ENCODE measurements at places on chromosomes 16 and 17. TPM values are rescaled to one million over a fixed set of nuclear protein-coding genes. Genes with fewer than 3 reads are reported as not detected.

DNA sequence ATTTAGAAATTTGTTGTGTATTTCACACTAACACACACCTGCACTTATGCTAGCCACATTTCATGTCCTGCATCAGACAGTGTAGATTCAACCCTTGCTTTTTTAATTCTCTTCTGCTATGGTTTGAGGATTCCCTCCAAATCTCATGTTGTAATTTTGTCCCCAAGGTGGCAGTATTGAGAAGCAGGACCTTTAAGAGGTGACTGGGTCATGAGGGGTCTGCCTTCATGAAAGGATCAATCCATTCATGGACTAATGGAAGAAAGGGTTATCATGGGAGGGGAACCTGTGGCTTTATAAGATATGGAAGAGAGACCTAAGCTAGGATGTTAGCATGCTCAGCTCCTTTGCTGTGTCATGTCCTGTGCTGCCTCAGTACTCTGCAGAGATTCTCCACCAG, 1032.2 kb downstream of the CDH11 start:
- DNase-seq: no peak

- no peak for DNase-seq
These were observed 2.6 kb downstream of the ABCA9 start for GRCh38 chr17:69058165-69058564.

DNA sequence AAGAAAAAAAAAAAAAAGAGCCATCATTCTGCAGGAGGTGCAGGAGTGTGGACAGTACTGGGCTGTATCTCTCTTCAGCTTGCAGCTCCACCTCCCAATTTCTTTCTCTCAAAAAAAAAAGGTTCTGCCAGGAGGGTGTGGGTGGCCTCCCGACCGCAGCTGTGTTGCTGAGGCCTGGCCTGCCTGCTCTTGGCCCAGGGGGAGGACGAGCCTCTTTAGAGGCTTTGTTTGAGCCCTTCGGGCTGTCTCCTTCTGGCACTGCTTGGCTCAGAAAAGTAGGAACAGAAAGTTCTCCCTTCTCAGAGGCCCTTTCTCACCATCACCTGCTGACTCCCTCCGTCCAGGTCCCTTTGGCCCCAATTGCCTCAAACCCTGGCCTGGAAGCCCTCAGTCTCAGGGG, 22.2 kb upstream of the C17orf107 start:
- no peak for DNase-seq

- DNase-seq: no peak
These were observed 3.5 kb upstream of the EZH1 start for GRCh38 chr17:42748202-42748907.

DNA sequence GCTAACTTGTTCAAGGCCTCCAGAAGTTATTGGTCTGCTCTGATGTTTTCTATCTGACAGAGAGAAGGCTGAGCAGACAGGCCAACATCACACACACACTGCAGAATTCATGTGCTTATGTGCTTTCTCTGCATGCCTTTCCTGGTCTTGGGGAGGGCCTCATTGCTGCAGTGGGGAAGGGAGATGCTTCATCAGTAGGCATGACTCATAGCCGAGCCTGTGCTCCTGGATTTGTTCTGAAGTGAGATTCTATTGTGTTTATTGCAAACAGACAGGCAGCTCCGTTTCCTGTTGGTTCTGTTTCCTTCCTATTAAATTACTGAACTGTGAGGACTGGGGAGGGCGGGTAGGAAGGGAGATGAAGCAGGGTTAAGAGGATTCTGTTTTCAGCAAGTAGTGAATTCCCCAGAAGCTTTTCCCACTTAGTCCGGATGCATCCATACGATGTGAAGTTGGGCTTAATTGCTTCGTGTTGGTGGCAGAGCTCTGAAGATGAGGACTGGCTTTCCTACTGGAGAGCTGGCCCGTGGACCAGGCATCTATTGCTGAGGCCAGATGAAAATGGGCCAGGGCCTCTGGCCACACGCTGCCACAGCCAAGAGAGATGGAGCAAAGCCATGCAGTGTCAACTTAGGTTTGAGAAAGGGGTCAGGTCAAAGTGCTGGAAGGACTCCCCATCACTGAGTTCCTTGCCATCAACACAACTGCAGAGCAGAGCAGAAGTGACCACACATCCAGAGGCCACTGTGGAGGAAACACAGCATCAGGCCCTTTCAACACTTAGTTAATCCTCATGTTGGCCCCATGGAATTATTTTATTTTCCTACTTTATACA, 179.3 kb downstream of the UTP18 start:
- peak; percentile 15 for DNase-seq

DNA sequence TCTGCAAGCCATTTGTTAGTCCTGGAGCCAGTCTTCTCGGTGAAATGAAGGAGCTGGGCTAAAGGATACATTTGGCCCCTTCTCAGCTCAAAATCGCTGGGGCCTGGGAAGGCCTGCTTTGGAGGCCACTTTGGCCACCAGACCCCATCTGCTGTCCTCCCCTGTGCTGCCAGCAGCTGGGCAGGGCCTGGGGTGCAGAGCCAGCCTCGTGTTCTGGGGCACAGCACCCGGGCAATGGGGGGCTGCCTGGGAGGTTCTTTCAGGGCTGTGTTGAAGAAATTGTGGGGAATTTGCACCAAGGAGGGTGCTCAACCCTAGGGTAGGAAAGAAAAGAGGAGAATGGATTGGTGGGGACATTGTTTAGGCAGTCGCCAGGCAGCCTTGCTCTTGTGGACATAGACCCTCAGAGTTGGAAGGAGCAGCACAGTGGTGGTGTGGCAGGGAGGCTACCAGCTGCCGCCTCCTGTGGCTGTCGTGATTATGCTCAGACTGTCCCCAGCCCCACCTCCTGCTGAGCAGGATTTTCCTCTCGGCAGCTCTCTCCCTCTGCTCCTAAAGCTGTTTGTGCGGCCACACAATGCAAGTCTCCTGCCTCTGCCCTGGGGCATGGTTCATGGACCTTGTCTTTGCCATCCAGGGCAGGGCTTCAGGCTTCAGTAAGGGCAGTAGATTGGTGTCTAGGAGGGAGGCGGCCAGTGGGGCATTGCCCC, 174.8 kb downstream of the NTN1 start:
- DNase-seq: no peak

DNA sequence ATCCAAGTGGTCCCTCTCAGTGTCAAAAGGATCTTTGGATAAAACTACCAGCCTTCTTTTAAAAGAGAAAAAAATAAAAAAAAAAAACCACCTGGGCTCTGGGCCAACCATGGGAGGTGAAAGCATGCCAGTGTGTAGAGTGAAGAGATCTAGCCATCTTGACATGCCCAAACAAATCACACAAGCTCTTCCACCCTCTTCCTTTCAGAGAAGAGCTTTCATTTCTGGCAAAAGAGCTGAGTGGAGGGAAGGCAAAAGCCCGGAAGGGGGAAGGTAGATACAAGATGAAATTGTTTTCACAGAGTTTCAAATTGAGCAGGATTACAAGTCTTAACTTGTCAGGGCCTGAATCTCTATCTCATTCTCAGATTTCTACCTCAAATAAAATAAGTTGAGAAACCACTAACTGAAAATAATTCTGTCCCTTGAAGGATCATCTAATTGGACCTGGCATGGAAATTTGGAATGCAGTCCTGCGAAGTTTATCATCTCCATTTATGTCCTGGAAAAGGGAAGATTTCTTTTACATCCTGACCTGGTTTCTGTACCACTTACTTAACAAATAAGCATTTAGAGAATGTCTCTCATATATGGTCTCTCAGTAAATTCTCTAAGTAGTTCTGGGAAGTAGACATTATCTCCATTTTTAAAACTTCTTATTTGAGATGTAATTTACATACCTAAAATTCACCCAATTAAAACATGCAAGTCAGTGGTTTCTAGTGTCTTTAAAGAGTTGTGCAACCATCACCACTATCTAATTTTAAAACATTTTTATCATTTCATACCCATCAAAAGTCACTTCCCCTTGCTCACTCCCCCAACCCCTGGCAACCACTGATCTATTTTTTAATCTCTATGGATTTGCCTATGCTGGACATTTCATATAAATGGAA, 93.7 kb downstream of the TANGO6 start:
- DNase-seq: no peak

DNA sequence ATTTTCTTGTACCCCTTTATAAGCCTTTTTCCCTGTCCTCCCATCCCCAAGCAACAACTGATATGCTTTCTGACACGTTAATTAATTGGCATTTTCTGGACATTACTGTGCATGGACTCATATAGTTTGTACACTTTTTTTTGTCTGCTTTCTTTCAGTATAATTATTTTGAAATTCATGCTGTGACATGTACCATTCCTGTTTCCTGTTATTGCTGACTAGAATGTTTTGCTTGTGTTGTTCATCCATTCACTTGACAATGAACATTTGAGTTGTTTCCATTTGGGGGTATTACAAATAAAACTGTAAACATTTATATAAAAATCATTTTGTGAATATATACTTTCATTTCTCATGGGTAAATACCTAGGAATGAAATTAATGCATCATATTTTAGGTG, 50.6 kb downstream of the RBBP6 start:
- no peak for DNase-seq

DNA sequence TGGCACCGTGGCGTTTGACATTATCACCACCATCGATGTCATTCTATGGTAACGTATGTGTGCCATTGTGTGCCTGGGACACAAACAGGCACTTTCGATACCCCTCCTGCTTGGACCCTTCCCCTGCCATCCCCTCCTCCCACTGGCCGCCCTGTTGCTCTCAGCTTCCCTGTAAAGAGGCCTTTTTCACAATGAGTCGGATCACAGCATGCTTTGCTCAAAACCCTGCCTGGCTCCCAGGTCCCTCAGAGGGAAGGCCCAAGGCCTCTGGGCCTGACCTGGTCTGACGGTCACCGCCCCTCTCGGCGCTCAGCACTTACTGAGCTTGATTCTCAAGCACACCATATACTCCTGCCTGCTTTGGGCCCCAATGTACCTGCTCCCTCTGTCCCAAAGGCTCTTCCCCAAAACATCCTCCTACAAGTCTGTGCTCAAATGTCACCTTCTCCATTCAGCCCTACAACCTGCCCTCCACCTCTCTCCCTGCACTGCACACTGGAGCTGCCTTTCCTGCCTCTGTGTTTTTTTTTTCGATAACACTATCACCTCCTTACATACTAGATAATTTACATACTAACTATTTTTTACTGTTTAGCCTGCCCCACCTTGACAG, 303.8 kb downstream of the SOX9 start:
- DNase-seq: no peak

GRCh38 chr17:81685108-81685507, 1.3 kb downstream of the HGS start:
- DNase-seq: no peak

DNA sequence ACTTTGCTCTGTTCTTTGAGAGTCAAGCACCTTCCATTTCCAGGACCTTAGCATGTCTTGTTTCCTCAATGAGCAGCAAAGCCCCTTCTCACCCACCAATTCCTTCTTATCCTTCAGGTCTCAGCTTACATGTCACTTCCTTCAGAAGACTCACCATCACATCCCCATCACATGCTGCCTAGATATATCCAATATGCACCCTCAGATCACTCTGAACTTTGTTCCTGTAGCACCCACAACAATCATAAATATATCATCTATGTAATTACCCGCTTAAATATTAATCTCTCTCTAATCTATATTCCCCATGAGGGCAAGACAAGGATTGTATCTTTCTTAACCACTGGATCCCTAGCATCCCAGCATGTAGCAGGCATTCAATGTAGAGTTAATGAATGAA, 30.4 kb downstream of the KANSL1 start:
- DNase-seq: no peak

- no peak for DNase-seq
These were observed 69.3 kb upstream of the TOB1 start for GRCh38 chr17:50935221-50935995.

DNA sequence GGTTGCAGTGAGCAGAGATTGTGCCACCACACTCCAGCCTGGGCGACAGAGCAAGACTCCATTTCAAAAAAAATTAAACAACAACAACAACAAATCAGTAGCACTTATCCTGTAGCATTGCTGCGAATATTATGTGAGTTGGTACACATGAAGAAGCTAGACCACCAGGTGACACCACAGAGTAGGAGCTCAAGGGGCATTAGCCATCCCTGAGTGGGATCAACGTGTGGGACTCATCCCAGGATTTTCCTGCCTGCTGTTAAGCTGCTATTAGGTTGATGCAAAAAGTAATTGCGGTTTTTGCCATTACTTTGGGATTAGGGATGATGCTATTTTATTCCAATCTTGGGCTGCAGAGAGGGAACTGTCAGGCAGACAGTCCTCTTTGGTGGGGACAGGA, 47.2 kb downstream of the OTOA start:
- DNase-seq: no peak

GRCh38 chr16:19073344-19073743, 5.9 kb downstream of the COQ7 start:
- DNase-seq: no peak

DNA sequence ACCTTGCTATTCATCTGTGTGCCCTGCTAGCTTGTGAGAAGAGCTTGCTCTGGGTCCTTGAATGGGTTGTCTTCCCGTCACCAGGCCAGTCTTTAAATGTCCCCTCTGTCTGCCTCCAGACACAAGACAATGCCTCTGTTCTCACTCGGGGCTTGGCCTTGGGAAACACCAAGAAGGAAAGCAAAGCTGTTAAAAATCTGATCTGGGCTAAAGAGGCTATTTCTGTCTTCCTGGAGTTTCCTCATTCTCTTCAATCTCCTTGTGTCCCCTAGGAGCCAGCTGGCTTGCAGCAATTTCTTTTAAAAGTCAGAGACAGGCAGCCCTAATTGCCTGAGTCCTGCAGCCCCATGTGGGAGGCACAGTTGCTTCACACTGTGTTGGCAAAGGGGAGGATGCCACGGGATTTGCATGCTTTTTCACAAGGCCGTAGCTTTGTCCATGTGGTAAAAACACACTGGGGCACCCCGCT, 2.5 kb downstream of the DNAI2 start:
- no peak for DNase-seq

DNA sequence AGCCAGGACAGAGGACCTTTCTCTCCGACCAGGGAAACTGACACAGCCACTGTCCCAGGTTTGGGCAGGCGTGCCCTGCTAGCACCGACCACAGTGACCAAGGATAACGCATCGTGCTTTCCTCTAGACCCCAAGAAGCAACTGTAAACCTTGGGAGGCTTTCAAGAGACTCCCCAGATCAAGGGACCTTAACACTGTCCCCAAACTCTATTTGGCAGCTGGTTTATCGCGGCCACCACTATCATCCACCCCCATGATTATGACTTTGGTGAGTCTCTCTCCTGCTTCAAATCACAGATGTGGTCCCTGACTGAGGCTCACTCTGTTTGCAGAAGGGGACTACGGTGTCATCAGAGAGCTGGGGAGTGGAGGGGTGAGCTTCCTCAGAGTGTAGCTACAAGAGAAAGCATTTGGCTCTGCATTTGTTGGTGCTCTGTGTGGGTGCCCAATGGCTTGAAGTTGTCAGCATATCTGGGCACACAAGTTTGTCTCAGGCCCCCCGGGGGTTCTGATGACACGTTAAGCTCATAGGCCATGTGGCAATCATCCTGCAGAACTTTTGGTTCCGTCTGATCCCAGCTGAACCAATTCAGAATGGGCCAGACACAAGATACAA, 408.0 kb downstream of the SLC39A11 start:
- DNase-seq: no peak

KRT16 gene
- polyA plus RNA-seq: not detected

EIF3CL gene
- polyA plus RNA-seq: 92.4 TPM

CTF1 gene
- polyA plus RNA-seq: 7.7 TPM

TRIM16 gene
- 22.3 TPM for polyA plus RNA-seq

WNT3 gene
- 1.8 TPM for polyA plus RNA-seq

FOXL1 gene
- polyA plus RNA-seq: 15.1 TPM

MRPL10 gene
- polyA plus RNA-seq: 58.5 TPM

MT1M gene
- not detected for polyA plus RNA-seq

Measured in renal pelvis (tissue), 12 donors.